Stimulated activated CD4-positive, alpha-beta T cell treated with anti-CD3 and anti-CD28 coated beads, TNF-alpha, amount 100 ng/mL, for 1 hour (primary cell): ENCODE measurements at places on chromosomes 4 and X.

DNA sequence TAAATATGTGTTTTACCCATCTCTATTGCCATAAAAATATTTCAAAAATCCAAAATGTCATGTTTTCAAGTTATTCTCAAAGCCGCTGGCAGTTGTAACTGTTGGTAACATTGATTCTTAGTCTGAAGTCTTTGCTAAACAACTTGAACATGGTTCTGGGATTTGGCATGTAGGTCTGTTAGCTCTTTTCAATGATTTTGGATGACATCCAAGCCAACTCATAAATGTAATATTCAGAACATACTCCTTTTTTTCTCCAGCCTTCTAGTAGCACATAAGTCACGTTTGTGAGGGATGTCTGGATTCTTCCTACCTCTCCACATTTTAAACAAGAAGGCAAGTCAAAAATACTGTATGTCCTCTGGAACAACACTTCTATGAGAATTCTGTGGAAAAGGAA, 305.3 kb downstream of the PRR32 start:
- no peak for DNase-seq

DNA sequence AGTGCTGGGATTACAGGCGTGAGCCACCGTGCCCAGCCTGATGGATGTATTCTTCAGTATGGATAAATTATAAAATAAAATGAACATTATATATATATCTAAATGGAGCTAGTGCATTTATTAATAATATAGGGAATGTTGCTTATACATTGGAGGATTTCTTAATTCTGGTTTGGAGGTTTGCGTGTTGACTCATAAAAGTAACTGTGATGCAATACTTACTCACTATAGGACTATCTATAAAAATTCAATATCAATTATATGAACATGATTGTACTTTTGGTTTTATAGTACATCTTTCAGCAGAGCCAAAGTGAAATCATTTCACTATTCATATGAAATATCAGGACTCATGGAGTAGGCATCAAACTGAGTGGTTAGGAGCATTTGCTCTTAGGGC, 3.2 kb upstream of the AREG start:
- DNase-seq, result no peak

GRCh38 chr4:162151386-162151785, 12.4 kb downstream of the FSTL5 start:
- no peak for DNase-seq

- no peak for DNase-seq
Measured at GRCh38 chr4:141078871-141079270, 54.4 kb downstream of the RNF150 start.

GRCh38 chr4:41260116-41260733, 3.5 kb downstream of the UCHL1 start:
- no peak for DNase-seq

DNA sequence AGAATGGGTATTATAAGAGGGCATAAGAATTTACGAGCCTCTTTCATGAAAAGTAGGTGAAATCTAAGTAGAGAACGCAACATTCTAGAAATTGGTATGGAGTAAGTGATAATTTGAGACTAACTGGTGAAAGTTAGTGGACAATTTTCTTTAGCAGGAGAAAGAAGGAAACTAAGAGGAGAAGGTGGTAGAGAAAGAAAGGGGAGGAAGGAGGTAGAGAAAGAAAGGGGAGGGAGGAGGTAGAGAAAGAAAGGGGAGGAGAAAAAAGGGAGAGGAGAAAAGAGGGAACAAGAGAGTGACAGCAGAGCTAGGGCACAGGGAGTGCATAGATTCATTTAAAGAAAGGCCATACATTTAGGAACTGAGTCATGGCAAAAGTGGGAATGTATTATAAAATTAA, 94.1 kb downstream of the RNF150 start:
- no peak for DNase-seq

GRCh38 chr4:137545461-137545861, 13.2 kb upstream of the PCDH18 start:
- DNase-seq, result no peak

DNA sequence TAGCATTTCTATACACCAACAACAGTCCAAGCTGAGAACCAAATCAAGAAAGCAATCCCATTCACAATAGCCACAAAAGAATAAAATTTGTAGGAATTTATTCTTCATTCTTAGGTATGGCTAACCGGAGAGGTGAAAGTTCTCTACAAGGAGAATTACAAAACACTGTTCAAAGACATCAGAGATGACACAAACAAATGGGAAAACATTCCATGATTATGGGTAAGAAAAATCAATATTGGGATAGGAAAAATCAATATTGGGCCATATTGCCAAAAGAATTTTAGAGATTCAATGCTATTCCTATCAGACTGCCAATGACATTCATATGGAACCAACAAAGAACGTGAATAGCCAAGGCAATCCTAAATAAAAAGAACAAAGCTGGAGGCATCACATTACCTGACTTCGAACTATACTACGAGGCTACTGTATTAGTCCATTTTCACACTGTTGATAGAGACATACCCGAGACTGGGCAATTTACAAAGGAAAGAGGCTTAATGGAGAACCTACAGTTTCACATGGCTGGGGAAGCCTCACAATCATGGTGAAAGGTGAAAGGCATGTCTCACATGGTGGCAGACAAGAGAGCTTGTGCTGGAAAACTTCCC, 49.1 kb downstream of the NCAPG start:
- DNase-seq, result no peak

GRCh38 chrX:134743091-134743490, 84.8 kb upstream of the PLAC1 start:
- DNase-seq, result no peak

- no peak for DNase-seq
Measured at GRCh38 chr4:106063009-106063408, 167.7 kb downstream of the NPNT start.

DNA sequence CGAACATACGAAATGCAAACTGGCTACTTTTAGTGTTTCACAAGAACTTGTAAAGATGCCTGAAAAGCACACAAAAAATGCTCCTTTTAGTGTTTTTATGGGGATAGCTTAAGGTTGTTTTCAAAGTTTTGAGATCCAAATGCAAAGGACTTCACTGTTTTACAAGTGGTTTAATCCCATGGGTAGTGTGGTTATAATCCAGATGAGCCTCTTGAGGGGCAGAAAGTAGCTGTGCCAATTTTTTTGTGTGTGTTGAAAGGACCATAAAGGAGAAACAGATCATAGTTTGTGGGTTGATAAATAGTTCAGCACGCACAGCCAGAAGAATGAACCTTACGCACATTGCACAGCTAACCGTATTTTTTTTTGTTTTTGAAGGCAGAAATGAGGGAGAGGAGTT, 126.9 kb upstream of the GIMD1 start:
- no peak for DNase-seq

DNA sequence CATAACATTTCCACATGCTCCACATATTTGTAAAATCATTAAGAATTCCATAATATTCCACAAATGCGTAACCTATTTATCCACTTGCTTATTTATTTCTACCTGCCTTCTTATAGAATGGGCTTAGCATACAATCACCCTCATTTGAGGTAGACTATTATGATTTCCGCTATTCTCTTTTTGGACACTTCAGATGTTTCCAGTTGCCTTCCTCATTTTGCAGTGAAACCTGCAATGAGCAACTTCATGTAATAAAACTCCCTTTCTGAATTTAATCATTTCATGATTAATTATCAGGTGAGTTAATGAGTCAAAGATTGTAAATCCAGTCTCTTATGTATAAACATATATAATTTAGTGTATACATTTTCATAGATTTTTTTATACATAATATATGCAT, 58.0 kb downstream of the PPP3CA start:
- DNase-seq, result no peak

GRCh38 chrX:35380808-35381700, 417.1 kb upstream of the MAGEB16 start:
- DNase-seq, result no peak

DNA sequence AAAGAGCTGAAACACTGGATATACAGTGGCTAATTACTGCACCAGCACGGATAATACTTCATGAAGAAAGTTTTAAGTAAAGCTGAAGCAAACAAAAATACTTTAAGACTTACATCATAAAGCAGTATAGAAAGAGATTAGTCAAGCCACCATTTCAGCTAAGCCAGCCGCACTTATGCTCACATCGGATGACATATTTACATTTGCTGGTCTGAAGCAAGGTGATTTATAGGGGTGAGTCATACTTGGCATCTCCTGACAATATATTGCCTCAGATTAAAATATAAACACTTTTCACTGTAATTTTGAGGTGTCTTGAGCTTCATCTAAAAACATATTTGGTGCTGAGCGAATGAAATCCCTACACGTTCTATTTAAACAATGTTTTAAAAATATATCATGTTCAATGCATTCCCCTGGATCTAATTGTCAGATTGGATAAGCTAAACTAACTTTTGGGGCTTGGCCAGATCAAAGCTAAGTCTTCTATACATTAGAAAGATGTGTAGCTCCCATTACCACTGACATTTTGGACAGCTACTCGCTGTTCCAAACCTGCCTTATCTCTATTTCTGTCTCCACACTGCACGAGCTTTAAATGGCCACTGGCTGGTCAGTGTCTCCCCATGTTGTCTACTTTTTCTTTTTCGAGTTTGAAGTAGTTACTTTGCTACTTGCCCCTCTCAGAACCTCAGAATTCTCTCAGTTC, 103.2 kb downstream of the VCX2 start:
- DNase-seq, result no peak

DNA sequence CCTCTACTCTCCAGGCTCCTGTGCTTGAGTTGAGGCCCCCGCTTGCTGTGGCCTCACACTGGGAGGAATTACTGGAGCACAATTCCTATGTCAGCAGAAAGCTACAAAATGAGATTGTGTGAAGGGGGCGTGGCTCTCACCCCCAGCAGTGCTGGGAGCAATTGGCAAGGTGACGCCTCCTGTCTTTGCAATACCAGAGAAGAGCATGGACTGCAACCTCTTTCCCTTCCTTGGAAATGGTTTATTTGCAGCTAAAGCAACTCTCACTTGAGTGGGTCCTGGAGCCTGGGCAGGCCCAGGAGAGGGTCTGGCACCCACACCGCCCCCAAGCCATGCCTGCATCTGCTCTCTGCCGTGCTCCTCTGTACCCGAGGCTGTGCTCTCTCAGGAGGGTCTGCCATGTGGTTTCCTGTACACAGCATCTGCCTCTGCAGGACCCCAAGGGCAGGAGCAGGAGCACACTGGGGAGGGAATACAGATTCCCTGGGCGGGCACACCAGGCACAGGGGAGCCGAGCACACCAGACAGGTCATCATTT, 32.9 kb upstream of the HGFAC start:
- DNase-seq, result no peak

DNA sequence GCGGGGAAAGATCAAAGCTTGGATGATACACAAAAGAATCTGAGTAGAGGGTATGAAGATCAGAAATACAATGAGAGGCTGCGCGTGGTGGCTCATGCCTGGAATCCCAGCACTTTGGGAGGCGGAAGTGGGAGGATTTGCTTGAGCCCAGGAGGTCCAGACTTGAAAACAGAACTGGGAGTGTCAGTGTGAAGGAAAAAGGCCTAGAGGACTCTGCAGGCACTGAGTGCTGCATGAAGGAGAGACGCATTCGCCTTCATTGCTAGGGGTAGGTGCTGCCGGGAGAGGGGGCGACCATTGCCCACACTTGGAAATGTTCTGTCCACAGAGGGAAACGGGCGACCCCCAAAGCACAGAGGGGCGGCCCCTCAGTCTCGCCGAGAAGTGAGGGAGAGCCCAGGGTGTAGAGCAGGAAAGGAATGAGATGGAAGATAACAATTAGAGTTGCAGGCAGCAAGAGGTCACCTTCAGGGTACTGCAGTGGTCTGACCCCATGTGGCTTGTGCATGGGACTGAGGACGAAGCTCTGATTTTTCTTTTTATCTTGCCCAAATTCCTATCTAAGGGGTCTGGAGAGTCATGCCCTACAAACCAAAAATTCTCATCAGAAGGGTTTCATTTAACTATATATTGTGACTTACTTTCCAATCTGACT, 31.8 kb upstream of the ARSD start:
- DNase-seq, result no peak

- DNase-seq, result no peak
Measured at GRCh38 chr4:41174444-41174843, 39.9 kb downstream of the APBB2 start.

DNA sequence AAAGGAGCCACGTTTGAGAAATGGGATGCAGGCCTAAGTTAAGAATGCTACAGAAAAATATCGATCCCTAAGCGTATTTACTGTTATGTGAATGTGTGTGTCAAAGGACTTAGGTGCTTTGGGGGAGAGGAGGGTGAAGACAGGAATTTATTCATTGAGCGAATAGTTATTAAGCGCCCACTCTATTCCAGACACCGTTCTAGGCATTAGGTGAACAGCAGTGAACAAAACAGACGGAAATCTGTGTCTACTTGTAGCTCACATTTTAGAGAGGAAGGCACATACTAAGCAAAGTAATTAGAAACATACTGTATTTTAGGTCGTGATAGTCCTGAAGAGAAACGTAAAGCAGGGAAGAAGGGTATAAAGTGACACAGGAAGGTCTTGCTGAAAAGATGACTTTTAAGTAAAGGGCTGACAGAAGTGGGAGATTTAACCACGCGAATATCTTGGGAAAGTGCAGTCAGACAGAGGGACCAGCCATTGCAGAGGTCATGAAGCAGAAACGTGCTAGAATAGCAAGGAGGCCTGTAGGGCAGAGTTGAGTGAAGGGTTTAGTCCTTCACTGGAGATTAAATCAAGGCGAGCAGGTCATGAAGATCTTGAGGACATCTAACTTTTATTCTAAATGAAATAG, 541 bp downstream of the AIMP1 start:
- DNase-seq, result no peak

GRCh38 chr4:8410641-8411271, 29.8 kb downstream of the ACOX3 start:
- no peak for DNase-seq

GRCh38 chr4:113330200-113330599, 280.7 kb downstream of the ANK2 start:
- no peak for DNase-seq

GRCh38 chr4:145285928-145286327, 105.5 kb upstream of the OTUD4 start:
- no peak for DNase-seq

DNA sequence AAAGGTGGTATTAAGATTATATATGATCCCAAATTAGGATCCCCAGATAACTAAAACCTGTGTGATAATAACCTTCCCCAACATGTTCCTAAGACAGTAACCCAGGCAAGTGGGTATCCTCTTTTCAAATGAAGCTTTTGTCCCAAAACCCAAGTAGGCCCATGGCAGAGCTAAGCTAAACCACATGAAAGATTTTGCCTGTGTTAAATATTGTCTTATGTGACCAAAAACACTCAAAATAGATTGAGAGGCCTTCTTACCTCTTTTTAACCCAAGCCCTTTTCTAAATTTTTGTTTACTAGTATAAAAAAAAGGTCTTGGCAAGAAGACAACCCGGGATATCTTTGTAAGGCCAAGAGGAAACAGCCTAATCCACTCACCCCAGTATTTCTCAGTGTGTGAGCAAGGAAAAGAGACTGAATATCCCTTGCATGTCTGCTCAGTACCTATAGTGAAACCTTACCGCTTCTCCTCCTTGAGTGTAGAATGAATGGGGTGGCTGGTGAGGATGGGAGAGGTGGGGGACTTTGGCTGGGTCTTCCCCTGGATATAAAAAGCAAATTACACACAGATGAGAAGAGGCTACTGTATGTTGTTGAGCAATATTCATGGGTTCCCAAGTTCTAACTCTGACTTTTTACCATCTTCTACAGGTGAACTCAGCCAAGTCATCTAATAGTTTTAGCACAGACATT, 188.8 kb upstream of the BMP3 start:
- no peak for DNase-seq

GRCh38 chr4:13528821-13529127, 15.5 kb downstream of the NKX3-2 start:
- DNase-seq, result no peak
